Karpas-422 (cell line): ENCODE measurements at places on chromosomes 16 and 17.

- peak overlapping the region; percentile 70 for H3K4me3 ChIP-seq
- peaks cover 22% of the 10 kb centered on the region for H3K4me1 ChIP-seq
- no peak overlapping the region for H3K27ac ChIP-seq
- H3K36me3 ChIP-seq: no peaks in the 10 kb centered on the region
- no peaks in the 10 kb centered on the region for H3K27me3 ChIP-seq
Measured at GRCh38 chr17:44362949-44363612, 572 bp downstream of the FAM171A2 start.

GRCh38 chr16:50507397-50507796 lies 40.8 kb upstream of the NKD1 start:
- no peaks in the 10 kb centered on the region for H3K36me3 ChIP-seq
- no peak overlapping the region for H3K4me3 ChIP-seq
- H3K27ac ChIP-seq: no peak overlapping the region
- no peaks in the 10 kb centered on the region for H3K4me1 ChIP-seq
- no peak for DNase-seq
- H3K27me3 ChIP-seq: no peaks in the 10 kb centered on the region

- H3K4me3 ChIP-seq: no peak overlapping the region
Measured at GRCh38 chr16:69315486-69316311, 4.5 kb downstream of the VPS4A start.

GRCh38 chr17:51595826-51596398 lies 335.6 kb downstream of the UTP18 start:
- H3K27me3 ChIP-seq: no peaks in the 10 kb centered on the region
- H3K36me3 ChIP-seq: no peaks in the 10 kb centered on the region
- no peak overlapping the region for H3K27ac ChIP-seq
- no peaks in the 10 kb centered on the region for H3K4me1 ChIP-seq
- no peak for DNase-seq

GRCh38 chr17:82489117-82489516 lies 30.4 kb upstream of the FOXK2 start:
- H3K4me3 ChIP-seq: no peak overlapping the region
- peaks cover 5% of the 10 kb centered on the region; the same call in 1 of the 2 replicates for H3K36me3 ChIP-seq
- no peaks in the 10 kb centered on the region for H3K27me3 ChIP-seq
- no peak for DNase-seq

GRCh38 chr16:57540387-57540786 lies 2.1 kb upstream of the ADGRG5 start:
- H3K27ac ChIP-seq: no peak overlapping the region
- H3K4me1 ChIP-seq: peaks cover 77% of the 10 kb centered on the region
- H3K4me3 ChIP-seq: no peak overlapping the region
- no peaks in the 10 kb centered on the region for H3K36me3 ChIP-seq
- DNase-seq: no peak

GRCh38 chr16:5064915-5065314 lies 841 bp downstream of the C16orf89 start:
- peaks cover 6% of the 10 kb centered on the region; the same call in 1 of the 2 replicates for H3K4me1 ChIP-seq
- DNase-seq: no peak
- no peaks in the 10 kb centered on the region for H3K36me3 ChIP-seq
- no peak overlapping the region for H3K27ac ChIP-seq
- no peak overlapping the region for H3K4me3 ChIP-seq

DNA sequence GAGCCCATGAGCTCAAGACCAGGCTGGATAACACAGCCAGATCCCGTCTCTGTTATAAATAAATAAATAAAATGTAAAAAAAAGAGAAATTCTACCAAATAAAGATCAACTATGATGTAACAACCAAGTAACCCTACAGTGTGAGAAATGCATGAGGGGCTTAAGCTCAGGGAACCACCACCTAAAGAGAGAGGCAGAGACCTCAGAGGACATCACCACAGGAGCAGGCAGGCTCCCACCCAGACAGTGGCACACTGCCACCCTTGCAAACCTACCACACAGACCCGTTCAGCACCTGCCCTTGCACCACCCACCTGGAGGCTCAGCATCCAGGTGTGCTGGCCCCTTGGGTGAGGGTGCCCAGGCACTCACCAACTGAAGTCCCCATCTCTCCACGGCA lies 45.6 kb downstream of the ANKRD11 start:
- no peak overlapping the region for H3K4me3 ChIP-seq
- no peaks in the 10 kb centered on the region for H3K36me3 ChIP-seq
- no peak for DNase-seq
- H3K4me1 ChIP-seq: no peaks in the 10 kb centered on the region; the same call in 1 of the 2 replicates
- H3K27ac ChIP-seq: no peak overlapping the region

DNA sequence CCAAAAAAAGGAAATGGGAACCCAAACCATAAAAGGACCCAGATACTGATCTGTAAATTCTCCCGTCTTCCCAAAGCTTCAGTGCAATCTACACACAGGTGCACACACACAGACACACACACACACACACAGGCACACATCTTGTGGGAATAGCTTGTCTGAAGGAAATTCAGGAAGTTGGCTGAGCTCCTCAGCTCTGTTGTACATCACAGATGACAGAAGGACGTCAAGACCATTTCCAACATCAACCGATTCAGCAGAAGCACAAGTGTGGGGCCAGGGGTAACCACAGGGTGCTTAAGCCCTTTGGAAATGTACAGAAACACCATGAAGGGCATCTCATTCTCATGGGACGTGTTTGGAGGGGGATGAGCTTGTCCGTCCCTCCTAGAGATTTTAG lies 498.1 kb upstream of the PSMD7 start:
- H3K36me3 ChIP-seq: no peaks in the 10 kb centered on the region
- H3K27me3 ChIP-seq: no peaks in the 10 kb centered on the region
- DNase-seq: no peak
- H3K4me3 ChIP-seq: no peak overlapping the region
- H3K4me1 ChIP-seq: no peaks in the 10 kb centered on the region

DNA sequence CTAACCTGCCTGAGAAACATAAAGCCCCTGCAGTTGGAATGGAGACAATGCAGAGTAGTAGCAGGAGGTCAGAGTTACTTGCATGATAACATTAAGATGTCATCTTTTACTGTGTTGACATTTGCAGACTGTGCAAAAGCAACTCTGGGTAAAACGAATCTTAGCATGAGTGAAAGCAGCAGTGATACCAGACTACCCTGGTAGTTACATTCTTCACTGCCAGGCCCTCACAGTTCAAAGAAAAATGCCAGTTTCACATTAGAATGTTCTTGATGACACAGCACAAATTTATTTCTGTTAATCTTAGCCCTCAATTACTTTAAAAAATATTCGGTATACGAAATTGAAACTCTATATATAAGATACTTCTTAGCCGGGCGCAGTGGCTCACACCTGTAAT lies 12.2 kb downstream of the MPHOSPH6 start:
- H3K4me1 ChIP-seq: peaks cover 3% of the 10 kb centered on the region
- no peak overlapping the region for H3K27ac ChIP-seq
- DNase-seq: no peak

GRCh38 chr16:73140929-73141328 lies 93.0 kb upstream of the ZFHX3 start:
- no peak for DNase-seq
- no peak overlapping the region for H3K4me3 ChIP-seq
- H3K27me3 ChIP-seq: no peaks in the 10 kb centered on the region
- no peaks in the 10 kb centered on the region for H3K36me3 ChIP-seq
- H3K27ac ChIP-seq: no peak overlapping the region
- no peaks in the 10 kb centered on the region for H3K4me1 ChIP-seq

DNA sequence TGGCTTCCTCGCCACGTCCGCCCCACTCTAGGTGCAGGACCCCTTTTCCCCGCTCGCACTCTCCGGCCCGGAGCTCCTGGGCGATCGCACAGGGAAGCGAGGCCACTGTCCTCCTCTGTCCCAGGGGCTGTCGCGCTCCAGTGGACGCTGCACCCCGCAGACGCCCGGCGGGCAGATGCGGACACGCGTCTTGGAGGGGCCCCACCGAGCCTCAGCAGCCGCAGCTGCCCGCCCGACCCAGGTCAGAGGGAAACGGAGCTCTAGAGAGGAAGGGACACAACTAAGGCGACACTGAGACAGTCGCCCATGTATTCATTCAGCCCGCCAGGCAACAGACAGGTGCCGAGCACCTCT lies 726 bp upstream of the SLC13A5 start:
- DNase-seq: no peak
- no peak overlapping the region for H3K4me3 ChIP-seq
- no peaks in the 10 kb centered on the region for H3K4me1 ChIP-seq
- no peaks in the 10 kb centered on the region for H3K36me3 ChIP-seq

GRCh38 chr16:16112450-16113053 lies 110.7 kb downstream of the ABCC6 start:
- no peaks in the 10 kb centered on the region for H3K27me3 ChIP-seq
- no peak overlapping the region for H3K27ac ChIP-seq
- no peaks in the 10 kb centered on the region for H3K4me1 ChIP-seq
- peaks cover 76% of the 10 kb centered on the region for H3K36me3 ChIP-seq

GRCh38 chr17:76500074-76500746 lies 1.0 kb downstream of the RHBDF2 start:
- peaks cover 24% of the 10 kb centered on the region for H3K4me1 ChIP-seq
- no peaks in the 10 kb centered on the region for H3K27me3 ChIP-seq
- no peaks in the 10 kb centered on the region for H3K36me3 ChIP-seq
- H3K4me3 ChIP-seq: peak overlapping the region; percentile 68

DNA sequence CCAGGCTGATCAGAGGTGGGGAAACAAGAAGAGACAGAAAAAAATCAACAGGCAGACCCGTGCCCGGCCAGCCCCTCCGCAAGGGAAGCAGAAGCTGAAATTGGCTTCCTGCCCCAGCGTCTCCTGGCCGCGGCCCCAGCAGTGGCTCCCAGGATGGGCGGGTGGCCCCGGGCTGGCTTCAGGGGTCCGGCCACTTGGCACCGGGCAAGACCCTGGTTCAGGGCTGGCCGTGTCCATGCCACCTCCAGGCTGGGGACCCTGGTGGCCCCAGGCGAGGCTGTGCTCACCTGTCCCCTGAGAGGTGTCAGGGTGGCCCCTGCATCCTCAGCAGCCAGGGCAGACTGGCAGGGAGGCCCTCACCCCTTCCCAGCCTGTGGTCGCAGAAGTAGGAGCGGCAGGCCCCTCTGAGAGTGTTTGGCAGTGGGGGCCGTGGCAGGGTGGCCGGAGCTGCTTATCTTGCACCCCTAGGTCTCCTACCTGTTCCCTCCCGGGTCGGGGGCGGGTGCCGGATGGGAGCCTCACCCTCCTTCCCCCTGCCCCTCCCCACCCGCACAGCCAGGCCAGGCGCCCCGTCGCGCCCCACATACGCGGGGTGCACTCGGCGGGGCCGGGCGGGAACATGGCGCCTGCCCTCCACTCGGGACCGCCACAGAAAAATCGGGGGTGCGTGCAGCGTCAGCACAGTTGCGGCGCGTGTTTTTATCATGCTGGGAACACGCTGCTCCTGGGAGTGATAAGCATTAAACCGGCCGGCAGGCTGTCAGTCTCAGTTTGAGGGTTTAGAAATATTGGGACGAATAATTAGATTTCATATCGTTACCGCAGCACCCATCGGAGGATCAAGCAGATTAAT lies 46.7 kb upstream of the ZC3H18 start:
- H3K4me1 ChIP-seq: no peaks in the 10 kb centered on the region
- no peak overlapping the region for H3K4me3 ChIP-seq
- DNase-seq: no peak
- H3K36me3 ChIP-seq: no peaks in the 10 kb centered on the region

GRCh38 chr17:29962656-29963055 lies 21.2 kb downstream of the EFCAB5 start:
- no peak overlapping the region for H3K4me3 ChIP-seq
- H3K4me1 ChIP-seq: no peaks in the 10 kb centered on the region
- no peaks in the 10 kb centered on the region for H3K27me3 ChIP-seq
- H3K27ac ChIP-seq: no peak overlapping the region

DNA sequence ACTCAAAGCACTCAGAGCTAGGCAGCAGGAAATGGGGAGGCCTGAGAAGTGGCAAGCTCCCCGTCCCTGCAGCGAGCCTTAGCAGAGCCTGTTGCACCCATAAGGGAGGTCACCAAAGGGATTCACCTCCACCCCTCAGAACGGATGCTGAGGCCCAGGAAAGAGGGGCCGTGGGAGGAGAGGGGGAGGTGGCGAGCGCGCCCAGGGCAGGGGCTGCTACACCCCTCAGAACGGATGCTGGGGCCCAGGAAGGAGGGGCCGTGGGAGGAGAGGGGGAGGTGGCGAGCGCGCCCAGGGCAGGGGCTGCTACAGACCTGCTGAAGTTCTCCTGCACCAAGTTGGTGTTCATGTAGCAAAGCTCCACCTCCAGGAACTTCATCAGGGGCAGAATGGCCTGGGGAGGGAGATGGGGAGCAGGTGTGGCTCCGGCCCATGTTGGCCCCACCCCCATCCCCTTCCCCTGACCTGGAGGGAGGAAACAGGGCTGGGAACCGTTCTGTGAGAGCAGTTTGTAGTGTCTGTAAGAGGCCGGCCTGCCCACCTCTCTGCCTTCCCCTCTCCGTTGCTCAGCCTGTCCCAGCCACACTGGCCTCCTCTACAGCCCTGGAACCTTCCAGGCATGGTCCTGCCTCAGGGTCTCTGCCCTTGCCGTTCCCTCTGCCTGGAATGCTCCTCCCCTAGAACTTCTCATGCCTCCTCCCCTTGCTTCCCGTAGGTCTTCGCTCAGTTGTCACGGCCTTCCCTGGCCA lies 11.4 kb downstream of the UNC13D start:
- 0 out of 2 replicates have a peak, but pooled peaks cover 8% of the 10 kb centered on the region for H3K36me3 ChIP-seq
- no peak for DNase-seq
- no peaks in the 10 kb centered on the region for H3K27me3 ChIP-seq

GRCh38 chr17:44331249-44331760 lies 6.7 kb upstream of the SLC25A39 start:
- H3K27ac ChIP-seq: no peak overlapping the region
- peaks cover 41% of the 10 kb centered on the region for H3K4me1 ChIP-seq
- DNase-seq: peak; percentile 93
- no peaks in the 10 kb centered on the region for H3K36me3 ChIP-seq
- no peaks in the 10 kb centered on the region for H3K27me3 ChIP-seq
- no peak overlapping the region for H3K4me3 ChIP-seq

DNA sequence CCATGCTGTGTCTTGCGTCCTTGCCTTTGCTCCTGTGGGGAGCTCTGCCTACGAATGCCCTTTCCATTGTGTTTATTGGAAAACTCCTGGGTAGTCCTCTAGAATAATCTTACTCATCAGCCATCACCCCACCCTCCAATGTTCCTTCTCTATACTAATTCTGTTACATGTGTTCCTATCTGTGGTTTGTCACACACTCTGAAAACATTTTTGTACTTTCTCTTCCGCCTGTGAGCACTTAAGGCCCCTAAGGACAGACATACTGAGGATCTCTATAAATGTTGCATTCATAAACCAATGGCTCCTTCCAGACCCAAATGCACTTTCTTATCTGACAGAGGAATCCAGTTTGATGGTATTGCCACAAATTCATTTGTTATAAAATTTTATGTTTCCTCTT lies 53.9 kb upstream of the MON1B start:
- no peaks in the 10 kb centered on the region for H3K36me3 ChIP-seq
- no peaks in the 10 kb centered on the region for H3K27me3 ChIP-seq
- no peak for DNase-seq
- no peaks in the 10 kb centered on the region for H3K4me1 ChIP-seq
- H3K27ac ChIP-seq: no peak overlapping the region
